ENCODE measurements at places on chromosomes 4 and X.

DNA sequence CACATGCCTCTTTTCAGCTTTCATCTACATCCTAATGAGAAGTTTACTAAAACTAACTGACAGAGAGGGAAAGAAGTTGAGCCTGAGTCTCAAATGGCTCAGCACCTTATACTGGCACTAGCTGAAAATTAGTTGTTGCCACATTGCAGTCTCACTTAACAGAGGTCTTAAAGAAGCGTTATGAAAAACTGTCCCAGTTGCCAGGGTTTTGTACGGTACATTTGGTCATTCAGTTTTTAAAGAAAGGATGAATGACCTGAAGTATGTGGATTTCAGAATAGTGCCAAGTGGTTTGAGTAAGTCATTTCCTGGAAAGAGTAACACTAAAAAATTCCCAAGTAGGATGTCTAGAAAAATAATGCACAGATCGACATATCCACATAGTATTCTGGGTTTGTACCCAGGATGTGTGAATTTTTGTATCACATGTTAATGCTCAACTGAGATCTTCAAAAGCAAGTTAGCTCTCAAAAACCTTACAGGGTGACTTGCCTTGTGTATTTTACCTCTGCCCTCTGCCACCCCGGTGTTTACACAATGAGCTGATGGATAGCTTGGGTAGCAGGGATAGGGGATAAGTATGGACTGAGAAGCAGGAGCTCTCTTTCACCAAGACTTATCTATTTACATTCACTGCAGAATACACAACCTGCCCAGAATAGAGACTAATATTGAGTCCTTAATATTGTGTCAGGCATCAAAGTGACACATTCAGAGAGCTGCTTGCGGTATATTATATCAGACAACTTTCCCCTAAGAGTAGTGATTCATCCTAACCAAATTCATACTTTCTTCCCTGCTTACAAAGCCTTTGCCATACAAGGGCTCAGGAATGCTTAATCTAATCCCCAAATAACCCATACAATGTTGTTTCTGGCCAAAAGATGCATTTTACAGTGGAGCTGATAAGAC lies 1075.7 kb upstream of the PABPC4L start:
- DNase-seq, result no peak

DNA sequence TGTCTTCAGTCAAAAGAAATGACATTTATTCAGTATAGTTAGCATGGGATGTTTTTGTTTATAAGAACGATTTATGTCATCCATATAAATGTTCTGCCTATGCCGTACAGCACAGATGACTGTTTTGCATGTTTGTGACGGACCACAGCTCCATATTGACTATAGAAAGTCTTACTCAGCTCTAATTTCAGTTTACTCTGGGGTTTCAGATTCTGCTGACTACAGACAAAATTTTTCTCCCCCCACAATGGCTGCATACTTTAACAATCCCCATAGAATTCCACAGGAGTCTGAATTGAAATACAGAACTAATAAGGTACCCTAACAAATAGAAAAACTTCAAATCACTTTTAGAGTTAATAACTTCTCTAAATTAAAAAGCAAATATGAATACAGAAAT lies 191.0 kb downstream of the SCFD2 start:
- no peak for DNase-seq

DNA sequence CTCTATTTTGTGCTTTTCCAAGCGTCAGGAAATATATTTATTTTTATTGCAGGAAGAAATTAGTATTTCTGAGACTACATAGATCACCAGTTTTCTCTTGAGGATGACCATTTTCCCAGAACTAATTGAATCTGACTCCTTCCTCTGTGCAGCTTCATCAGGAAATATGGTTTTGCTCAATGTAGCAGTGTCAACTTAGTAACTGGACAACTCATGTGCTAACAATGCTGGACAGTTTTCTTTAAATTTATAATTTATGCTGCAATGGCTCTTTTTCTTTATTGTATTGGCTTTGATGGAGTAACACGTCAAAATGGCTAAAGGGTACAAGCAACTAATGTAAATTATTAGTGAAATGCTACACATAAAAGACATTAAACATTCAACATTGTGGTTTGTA lies 531.5 kb downstream of the ANKRD50 start:
- DNase-seq, result no peak

- no peak for DNase-seq
These were observed 4.0 kb downstream of the ARX start for GRCh38 chrX:25011589-25012432.

GRCh38 chr4:113756005-113756410 lies 5.5 kb downstream of the CAMK2D start:
- DNase-seq, result no peak

DNA sequence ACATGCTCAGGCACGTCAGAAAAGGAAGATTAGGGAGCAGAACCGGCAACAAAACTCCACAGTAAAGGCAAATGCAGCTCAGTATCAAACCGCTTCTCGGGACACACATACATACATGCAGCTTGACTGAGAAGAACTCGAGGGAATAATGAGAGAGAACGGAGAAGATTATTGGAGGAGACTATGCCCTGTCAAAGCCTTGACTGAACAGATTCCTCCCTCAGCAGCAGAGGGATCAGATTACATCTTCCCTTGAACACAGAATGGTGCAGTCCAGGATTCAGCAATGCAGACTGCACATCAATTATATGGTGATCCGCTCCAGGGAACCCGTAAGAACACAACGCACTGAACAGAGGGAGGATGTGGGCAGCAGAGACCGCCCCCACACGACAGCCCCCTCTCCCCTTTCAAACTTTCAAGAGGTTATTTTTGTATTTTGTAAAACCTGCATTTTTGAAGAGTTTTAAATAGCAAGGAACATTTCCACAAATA lies 183.2 kb downstream of the FBXW7 start:
- no peak for DNase-seq

- no peak for DNase-seq
These were observed 3.4 kb downstream of the PRPS2 start for GRCh38 chrX:12794654-12795053.

DNA sequence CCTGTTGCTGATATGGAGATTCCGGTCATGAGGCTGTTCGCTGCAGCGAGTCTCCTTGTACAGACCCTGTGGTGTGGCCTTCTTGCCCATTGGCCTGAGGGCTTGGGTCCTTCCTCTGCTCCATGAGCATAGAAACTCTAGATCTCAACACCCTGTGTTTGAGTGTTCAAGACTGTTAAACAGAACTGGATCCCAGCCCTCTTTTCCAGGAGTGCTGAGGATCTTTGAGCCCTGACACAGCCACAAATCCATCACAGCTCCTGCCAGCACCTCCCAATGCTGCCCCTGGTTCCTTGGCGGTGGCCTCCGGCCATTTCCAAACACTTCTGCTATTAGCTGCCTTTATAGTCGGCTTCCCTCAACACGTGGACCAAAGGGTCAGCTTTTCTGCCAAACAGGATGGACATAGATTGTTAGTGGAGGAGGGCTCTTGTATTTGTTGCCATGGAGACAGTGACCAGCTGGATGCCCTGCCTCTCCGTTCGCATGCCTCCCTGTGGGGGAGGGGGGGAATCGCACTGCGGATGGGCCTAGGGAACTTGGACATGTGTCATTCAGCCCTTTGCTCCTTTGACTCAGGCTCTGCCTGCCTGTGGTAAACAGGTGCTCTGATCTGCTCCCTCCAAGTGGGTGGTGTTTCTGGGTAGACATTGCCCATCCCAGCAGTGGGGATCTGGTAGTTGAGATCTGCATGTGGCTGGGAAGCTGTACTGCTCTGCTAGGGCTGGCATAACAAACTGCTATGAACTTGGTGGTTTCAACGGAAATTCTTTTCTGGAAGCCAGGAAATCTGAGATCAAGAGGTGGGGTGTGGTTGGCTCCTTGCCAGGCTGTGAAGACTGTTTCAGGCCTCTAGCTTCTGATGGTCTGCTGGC lies 6.9 kb upstream of the WDR1 start:
- no peak for DNase-seq

GRCh38 chr4:65007841-65008439 lies 598.7 kb upstream of the TECRL start:
- DNase-seq, result no peak

- DNase-seq, result no peak
These were observed 100.1 kb downstream of the LCORL start for GRCh38 chr4:17921451-17921850.

DNA sequence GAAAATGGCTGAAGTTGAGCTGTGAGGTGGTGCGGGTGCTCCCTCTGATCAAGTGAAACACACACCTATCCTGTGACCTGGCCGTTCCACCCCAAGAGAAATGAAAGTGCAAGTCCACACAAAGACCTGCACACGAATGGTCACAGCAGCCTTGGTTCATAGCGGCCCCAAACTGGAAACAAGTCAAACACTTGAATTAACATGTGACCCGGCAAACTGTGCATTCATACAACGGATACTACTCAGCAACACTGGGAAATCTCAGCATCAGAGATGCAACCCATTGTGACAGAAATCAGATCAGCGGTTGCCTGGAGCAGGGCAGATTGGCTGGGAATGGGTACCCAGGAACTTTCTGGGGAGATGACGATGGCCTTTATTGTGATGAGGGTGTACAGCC lies 7.6 kb downstream of the G6PD start:
- no peak for DNase-seq

DNA sequence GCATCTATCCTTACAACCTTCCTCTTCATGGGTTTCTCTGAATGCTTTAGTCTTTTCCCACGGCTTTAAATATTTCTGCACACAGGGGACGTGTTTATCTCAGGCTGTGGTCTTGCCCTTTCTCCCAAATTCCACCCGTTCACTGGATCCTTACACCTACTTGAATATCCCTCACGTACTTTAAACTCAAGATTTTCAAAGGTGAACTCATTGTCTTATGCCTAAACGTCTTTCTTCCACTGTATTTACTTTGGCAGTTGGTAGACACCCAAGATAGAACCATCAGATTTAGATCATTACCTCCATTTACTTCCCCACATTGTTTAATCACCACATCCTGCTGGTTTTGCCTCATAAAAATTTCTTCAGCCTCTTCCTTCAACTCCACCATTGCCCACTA lies 269.2 kb downstream of the CBLL2 start:
- DNase-seq, result no peak

- no peak for DNase-seq
These were observed 60.9 kb downstream of the C4orf46 start for GRCh38 chr4:158610790-158611189.

- DNase-seq, result no peak
These were observed 135.8 kb downstream of the FAAH2 start for GRCh38 chrX:57422289-57422688.

DNA sequence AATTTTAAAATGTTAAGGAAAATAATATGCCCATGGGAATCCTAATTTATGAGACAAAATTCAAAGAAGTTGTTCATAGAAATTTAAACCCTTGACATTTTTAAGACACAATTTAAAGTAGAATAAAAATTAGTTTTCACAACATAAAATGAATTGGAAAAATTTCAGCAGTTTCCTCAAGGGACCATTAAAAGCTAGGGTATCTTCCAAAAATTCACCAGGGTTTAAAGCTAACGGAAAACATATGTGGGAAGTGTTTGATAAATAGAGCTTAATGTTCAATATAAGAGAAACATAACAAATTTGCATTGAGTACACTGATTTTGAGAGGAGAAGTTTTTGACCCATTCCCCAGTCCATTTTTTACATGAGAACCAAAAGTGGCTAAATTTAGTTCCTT lies 228.9 kb upstream of the TTC29 start:
- DNase-seq, result no peak

- DNase-seq, result no peak
These were observed 83.2 kb upstream of the FAT1 start for GRCh38 chr4:186806679-186807421.

GRCh38 chr4:87007528-87008446 lies 73.0 kb downstream of the AFF1 start:
- no peak for DNase-seq

DNA sequence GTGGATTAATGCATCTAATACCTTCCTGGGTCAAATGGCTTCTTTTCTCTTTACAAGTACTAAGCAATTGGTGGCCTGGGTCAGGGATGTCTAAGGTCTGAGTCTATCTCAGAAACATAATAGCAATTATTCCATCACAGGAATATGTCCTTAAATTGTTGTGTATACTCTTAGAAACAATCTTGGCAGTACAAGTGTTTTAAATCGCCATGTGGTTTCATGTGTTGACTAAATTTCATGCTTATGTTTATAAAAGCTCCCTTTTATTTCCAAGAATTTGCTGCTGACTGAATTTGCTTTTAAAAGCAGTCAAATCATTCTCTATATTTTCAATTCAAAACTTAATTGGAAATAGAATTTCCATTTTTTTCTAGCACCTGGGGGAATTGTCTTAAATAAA lies 125.3 kb upstream of the PACRGL start:
- no peak for DNase-seq

DNA sequence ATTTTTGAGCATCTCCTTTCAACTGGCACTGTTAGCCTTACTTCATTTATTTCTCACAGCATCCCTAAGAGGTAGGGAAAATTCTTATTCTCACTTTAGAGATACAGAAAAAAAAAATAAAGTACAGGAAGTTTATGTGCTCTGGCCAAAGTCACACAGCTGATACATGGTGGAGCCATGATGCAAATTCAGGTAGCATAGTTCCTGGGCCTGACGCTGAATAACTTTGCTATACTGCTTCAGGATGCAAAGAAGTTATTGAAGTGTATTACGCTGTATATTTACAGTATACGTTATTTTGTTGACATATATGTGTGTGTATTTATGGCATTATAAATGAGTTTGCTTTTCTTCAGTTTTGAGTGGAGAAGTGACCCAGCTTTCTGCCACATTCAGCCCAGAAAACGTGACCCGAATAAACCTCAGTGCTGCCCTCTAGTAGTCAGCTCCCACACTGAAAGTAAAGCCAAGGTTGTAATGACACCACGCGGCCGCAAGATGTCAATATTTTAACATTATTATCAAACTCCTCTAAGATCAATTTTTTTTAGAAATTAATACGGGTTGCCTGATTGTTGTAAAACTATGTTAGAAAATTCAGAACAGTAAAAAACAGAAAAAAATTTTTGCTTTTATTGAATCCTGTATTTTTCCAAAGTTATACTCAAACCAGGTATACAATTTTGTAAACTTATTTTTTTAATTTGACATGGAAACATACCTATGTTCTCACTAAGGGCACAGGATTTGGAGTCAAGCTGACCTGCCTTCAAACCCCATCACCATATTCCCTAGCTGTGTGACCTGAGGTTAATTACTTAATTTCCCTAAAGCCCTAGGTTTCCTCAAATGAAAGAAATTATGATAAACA lies 3.8 kb upstream of the GUCY2F start:
- DNase-seq, result no peak

GRCh38 chrX:129640737-129641136 lies 14.0 kb downstream of the APLN start:
- DNase-seq, result no peak

DNA sequence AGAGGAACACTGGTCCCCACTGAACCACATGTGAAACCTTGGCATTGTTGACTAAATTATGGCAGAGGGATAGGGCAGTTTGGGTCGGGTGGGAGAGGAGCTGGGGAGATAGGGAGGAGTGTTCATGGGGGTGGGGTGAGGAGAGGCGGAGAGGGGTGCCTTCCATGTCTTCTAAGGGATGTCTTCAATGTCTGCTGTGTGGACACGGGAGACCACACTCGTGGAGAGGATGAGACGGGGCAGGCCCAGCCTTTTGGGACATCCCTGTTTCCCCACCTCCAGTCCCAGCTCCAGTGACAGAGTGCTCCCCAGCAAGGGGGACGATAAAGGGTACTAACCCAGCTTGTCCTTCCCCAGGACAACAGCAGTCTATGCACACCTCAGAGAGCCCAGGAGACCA lies 146.4 kb upstream of the MAMLD1 start:
- no peak for DNase-seq
